Activated effector memory CD4-positive, alpha-beta T cell treated with anti-CD3 and anti-CD28 coated beads, Interleukin-2, amount 50 U/mL, for 16 hours (primary cell): ENCODE measurements at places on chromosomes 2 and 18.

DNA sequence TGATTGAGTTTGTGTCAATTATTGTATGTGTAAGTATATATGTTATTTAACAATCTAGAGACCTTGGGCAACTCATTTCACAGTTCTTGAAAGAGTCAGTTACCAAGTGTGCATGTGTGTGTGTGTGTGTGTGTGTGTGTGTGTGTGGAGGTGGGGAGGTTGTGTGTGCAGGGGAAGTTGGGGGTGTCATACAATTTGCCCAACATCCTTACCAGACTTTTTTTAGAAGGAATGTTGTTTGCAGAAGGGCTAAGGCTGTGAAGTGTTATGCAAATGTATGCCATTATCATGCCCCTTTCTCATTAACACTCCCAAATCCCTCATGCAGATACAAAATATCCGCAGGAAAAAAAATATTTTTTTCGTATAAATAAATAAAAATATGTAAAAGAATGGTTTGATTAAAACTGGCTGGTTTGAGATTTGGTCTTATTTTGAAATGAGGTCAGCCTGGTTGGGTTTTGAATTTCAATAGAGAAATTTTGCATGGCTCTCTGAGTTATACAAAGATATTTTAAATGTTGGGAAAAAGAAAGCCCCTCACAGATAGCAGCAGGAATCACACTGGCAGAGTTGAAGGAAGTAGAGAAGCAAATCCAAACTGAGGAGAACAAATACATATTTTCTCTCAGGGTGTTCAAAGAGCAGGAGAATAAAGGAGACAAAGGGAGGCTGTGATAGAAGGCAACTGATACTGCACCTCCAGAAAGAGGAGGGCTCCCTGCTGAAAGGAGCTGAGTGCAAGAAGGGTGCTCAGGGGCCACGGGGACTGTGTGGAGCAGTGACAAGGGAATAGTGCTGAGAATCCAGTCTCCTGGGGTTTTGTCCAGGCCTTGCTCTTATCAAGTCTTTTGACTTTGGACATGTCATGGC, 1365.5 kb upstream of the CELF4 start:
- no peak for DNase-seq

- no peak for DNase-seq
Observed at GRCh38 chr2:239274391-239275043, 126.3 kb downstream of the HDAC4 start.

DNA sequence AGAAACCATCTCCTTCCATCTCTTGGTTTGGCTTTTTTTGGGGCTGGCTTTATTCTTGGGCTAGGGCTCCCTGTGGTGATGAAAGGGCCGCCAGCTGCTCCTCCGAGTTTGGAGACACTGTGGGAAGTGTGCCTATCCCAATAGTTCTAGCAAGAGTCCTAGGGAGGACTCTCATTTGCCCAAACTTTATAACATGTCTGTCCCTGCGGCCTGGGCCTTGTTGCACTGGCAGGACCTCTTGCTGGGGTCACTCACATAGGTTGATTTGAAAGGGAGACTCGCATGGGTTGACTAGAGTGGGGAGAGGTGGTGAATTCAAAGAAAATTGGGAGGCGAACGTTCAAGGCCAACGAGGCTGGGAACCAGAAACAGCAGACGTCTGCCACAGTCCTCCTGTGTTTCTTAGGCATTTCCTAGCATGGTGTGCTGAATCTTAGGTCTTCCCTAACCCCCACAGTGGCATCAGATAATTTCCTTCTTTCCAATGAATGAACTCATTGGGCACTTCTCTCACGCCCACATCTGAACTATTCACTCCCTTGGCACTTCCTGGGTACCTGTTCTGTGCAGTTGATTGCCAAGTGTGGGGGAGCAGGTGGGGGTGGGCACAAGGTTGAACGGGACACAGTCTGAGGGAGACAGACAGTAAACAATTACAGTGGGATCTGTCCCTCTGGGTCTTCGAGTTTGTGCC, 26.8 kb downstream of the NIFK start:
- DNase-seq = peak; percentile 25

DNA sequence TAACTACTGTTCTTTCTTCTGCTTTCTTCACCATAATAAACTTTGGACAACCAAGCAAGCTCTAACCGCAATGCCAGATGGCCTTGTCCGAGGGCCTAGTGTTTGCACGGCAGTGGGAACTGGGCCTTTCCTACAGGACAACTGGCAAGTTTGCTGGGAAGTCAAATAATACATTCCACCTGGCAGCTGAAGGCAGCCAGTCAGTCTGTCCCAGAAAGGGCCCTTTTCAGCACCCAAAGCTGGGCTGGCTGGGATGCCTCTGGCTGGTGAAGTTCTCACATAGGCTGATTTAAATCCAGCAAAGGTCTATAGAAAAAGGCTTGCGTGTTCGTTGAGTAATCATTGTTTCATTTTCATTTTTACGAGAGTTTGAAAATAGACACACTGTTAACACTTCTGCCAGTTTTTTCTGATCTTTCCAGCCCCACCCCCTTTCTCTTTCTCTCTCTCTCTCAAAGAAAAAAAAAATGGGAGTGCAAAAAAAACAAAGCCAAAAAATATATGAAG, 110.0 kb upstream of the EPAS1 start:
- DNase-seq = peak; percentile 63

GRCh38 chr2:95294579-95295250, 2.4 kb upstream of the KCNIP3 start:
- DNase-seq = no peak

- peak; percentile 43 for DNase-seq
Observed at GRCh38 chr2:20450201-20450999, 3.5 kb downstream of the RHOB start.

GRCh38 chr2:70203086-70203485, 12.3 kb upstream of the C2orf42 start:
- DNase-seq = no peak

GRCh38 chr2:196068271-196069209, at the start of gene DNAH7:
DNAH7 (minus strand) TSS chr2:196068837; CDS start chr2:196068711, 126 bp downstream.
- peak; percentile 95 for DNase-seq

- peak; percentile 65 for DNase-seq
Observed at GRCh38 chr18:48922801-48923730, 27.7 kb downstream of the SMAD7 start.

- DNase-seq = no peak
Observed at GRCh38 chr2:208047840-208048239, 22.5 kb upstream of the PLEKHM3 start.

GRCh38 chr2:201358684-201359083, 1.5 kb upstream of the FLACC1 start:
- DNase-seq = no peak

DNA sequence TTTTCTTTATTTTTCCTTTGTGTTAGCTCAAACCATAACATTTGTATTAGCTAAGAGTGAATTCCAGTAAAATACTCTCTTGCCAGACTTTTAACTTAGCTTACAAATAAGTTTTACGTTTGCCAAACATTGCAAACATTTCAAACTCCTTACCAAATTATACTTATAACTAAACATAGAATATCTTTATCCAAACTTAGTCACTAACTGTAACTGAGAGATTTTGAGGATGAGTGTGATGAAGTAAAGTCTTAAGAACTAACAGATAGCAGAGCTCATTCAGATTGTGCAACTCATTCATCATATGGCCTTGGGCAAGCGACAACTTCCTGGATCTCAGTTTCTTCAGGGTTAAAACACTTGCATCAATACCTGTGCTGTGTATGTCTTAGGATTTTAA, 533.7 kb downstream of the TDRD15 start:
- no peak for DNase-seq

DNA sequence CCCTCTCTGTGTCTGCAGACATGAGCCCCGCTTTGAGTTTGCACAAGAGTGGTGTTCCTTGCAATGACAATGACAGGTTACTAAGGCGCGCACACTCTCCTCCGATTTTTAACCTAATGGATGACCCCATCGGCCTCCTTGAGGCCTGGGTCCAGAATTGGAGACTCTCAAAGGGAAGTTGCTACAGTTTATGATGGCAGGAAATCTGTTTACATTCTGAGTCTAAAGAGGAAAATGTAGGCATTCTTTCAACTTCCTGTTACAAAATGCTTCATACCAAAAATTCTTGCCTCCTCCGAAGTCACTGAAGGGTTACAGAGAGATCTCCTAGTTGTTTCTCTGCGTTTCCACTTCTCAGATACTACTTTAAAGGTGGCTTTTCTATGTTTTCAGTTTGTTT, 225.3 kb upstream of the AGAP1 start:
- no peak for DNase-seq

- DNase-seq = no peak
Observed at GRCh38 chr2:3730646-3731045, 27.3 kb downstream of the DCDC2C start.

DNA sequence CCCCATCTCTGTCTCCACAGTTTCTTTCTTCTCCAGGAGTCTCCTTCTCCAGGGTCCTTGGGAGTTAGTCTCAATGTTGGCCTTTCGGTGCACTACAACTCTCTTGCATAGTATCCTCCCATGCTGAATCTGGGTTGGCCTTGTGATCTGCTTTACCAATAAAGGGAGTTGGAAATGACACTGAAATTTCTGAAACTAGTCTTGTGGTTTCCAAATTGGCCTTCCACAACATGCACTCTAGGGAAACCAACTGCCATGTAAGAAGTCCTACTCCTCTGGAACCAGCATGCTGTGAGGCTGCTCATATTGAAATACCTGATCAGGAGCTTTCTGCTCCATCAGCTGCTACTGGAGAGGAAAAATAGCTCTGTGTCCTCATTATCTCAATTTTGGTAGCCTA, 9.9 kb upstream of the ABHD3 start:
- no peak for DNase-seq

GRCh38 chr18:58321986-58322385, 278.0 kb downstream of the NEDD4L start:
- DNase-seq = peak; percentile 79

- DNase-seq = no peak
Observed at GRCh38 chr2:19600506-19600905, 242.1 kb upstream of the OSR1 start.

- DNase-seq = no peak
Observed at GRCh38 chr18:57376503-57376902, 24.1 kb downstream of the ST8SIA3 start.

DNA sequence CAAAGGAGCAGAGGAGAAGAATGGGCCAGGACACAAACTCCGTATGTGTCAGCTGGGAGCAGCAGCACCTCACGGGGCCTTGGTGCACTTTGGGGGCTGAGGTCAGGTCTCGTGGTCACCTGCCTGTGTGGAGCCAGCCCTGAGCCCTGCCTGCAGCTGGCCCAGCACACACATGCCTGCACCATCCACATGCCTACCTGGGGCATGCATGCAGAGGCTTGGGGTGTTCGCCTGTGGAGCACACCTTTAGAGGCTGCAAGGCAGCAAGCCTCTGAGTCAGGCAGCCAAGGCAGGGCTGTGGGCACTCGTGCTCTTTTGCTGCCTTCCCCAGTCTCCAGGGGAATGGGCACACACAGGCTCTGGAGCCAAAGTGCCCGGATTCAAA, 36.0 kb downstream of the ARHGEF4 start:
- DNase-seq = peak; percentile 47

- no peak for DNase-seq
Observed at GRCh38 chr2:174929786-174930185, 75.4 kb downstream of the CHN1 start.

- no peak for DNase-seq
Observed at GRCh38 chr18:9416563-9417072, 58.7 kb upstream of the RALBP1 start.

DNA sequence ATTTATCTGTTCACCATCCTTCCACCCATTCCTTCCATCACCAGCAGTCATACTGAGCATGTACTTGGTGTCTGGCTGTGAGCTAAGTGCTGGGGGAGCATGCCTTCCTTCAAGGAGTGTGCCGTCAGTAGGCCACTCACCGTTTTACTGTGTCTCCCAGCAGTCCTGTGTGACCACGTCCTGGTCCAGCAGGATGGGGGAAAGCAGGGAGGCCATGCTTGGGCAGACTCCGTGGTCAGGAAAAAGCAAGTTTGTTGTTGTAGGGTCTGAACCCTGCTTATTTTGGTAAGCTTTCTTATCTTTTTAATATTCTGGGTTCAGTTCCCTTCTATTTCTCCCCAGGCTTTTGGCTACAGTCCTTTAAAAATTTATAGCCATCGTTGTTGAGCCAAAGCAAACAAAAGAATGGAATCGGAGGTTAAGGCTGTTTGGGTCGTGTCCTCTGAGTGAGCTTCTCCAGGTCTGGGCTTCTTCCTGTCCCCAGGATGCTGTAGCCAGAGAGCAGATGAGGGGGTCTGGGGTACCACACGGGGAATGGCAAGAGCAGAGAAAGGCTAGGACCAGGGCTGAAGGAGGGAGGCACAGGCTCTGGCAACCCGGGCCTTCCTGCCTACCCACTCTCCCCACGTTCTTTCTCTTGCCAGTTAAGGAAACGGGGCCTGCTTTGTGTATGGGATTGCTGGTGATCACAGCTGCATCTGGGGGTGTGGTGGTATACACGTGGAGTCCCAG, 13.5 kb downstream of the SLC30A3 start:
- no peak for DNase-seq

DNA sequence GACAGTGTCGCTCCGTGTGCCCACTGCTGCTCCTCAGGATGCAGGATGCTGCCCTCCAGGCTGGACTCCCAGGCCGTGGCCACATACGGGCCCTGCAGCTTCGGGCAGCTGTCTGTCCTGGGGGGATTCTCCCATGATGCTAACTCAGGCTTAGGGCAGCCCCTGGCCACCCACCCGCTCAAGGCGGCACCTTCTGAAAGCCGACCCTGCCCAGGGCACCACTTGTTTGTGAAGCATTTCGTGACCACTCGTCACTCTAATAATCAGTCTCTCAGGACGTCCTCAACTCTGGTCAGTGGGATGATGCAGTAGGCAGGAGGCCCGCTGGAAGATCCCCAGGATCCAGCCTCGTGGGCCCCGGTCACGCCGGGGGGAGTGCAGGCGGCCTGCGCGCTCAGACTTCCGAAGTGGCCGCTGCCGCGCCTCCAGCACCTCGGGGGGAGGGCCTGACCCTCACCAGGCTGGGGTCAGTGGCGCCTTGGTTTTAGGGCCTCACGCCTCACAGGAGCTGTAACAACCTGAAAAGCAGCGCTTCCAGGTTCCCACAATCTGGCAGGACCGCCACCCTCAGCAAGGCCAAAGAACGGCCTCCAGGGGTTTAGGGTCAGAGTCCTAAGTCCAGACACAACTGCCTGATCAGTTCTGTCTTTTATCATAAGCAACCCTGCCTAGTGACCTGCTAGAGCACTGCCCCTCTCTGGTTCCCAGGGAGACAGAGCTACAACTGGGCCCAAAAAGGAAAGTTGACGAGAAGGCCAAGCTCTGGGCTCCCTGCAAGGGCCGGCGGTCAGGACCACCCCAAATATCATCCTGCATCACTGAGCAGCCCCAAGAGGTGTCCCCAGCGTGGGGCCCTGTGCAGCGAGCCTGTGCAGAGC, 53.0 kb downstream of the EIPR1 start:
- peak; percentile 42 for DNase-seq

DNA sequence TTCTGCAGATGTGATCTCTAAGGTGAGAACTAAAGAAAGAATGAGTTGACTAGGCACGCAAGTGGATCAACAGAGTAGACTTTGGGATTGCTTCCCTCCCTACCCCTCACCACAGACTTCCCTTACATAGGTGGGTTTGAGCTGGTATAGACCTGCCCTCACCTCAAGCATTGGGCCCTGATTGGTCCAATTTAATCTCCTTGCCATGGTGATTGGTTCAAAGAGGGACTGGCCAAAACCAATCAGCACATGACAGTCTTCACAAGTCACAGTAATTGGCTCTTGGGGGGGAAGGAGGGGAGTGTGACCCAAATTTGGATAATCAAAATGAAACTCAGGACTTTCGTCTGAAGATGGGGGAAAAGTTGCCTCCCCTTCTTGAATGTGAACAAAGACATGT, 36.6 kb upstream of the LNPK start:
- no peak for DNase-seq
